ENCODE measurements at places on chromosomes 7 and 10.

- peaks cover 19% of the 10 kb centered on the region for H3K4me1 ChIP-seq
- H3K4me3 ChIP-seq, result no peak overlapping the region
- no peaks in the 10 kb centered on the region for H3K27me3 ChIP-seq
- no peaks in the 10 kb centered on the region for H3K36me3 ChIP-seq
- H3K27ac ChIP-seq, result peak overlapping the region; percentile 95
Measured at GRCh38 chr10:88652616-88653015, 11.6 kb upstream of the LIPF start.

DNA sequence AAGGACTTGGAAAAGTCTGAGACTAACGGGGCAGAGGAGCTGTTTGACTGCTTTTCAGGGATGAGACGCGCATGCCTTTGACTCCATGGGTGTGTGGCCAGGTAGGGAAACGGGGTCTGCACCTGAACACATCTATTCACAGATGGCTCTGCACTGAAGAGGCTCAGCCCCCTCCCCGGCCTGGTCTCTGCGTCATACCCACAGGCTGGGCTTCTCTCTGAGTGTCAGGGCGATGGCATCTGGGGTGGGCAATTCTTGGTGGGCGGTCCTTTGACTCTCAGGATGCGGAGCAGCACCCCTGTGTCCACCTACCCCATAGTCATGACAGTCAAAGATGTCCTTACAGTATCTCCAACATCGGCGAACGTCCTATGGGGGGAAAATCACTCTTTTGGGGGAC is 23.0 kb downstream of the PFKP start:
- peak overlapping the region; percentile 16 for H3K4me3 ChIP-seq
- H3K27me3 ChIP-seq, result no peaks in the 10 kb centered on the region
- H3K4me1 ChIP-seq, result peaks cover 47% of the 10 kb centered on the region
- peaks cover 5% of the 10 kb centered on the region for H3K36me3 ChIP-seq
- peak overlapping the region; percentile 50 for H3K27ac ChIP-seq
- DNase-seq, result no peak

DNA sequence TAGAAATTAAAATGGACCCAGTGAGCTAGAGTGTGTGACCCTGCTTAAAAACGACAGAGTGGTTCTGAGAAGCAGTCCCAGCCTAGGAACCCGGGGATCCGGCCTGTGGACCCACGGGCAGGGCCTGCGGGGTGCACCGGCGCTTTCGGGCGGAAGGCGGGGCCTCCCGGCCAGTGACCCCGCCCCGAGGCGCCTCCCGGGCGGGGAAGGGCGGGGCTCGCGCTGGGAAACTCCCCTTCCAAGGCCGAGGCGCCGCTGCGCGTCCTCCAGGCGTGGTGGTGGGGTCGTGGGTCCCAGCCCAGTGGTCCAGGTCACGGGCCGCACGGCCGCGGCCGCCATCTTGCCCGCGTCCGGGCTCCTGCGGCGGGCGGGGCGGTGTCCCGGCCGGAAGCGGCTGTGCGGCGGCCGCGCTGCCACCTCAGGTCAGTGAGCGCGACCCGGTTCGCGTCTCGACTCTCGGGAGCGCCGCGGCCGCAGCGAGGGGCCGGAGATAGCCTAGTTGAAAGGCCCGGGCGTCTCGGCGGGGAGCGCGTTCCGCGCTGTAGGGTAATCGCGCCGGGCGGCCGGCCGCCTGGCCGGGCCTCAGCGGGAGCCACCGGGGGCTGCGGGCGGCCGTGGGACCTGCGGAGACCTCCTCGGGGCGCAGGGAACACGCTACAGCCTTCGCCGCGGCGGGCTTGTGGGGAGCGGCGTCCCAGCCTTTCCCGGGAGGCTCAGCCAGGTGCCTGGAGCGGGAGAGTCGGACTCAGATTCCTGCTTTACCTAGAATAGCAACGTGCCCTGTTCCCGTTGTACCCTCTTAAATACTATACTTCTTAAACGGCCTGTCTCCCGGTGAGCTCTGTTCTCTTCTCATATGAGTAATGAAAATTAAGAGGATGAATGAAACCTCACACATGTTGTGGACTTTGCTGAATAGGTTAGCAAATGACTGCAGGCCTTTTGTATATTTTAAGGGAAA is at the start of gene MIOS:
TSS of gene MIOS (plus strand) at position 234 of the 961 bp plus-strand sequence. CDS start 5,592 bp downstream, outside the sequence.
- H3K27ac ChIP-seq, result peak within 1 kb of the TSS; percentile 70
- no peaks in the 10 kb centered on the region for H3K27me3 ChIP-seq
- peak; percentile 100 for DNase-seq
- H3K4me1 ChIP-seq, result peaks cover 16% of the 10 kb centered on the region
- peak within 1 kb of the TSS; percentile 94 for H3K4me3 ChIP-seq

- H3K4me1 ChIP-seq, result no peaks in the 10 kb centered on the region
- no peaks in the 10 kb centered on the region for H3K27me3 ChIP-seq
- H3K36me3 ChIP-seq, result peaks cover 9% of the 10 kb centered on the region
- no peak overlapping the region for H3K4me3 ChIP-seq
- DNase-seq, result no peak
- H3K27ac ChIP-seq, result no peak overlapping the region
Measured at GRCh38 chr10:89241026-89241425, 10.5 kb downstream of the LIPA start.

GRCh38 chr7:282621-283020 is 7.3 kb upstream of the FOXL3 start:
- DNase-seq, result no peak
- H3K4me1 ChIP-seq, result no peaks in the 10 kb centered on the region
- H3K36me3 ChIP-seq, result no peaks in the 10 kb centered on the region
- H3K4me3 ChIP-seq, result no peak overlapping the region

All from SK-N-SH (cell line).